ENCODE measurements at places on chromosomes 7 and 10.
A peak's percentile ranks its signal among the peaks of the same experiment; 100 is the strongest.

DNA sequence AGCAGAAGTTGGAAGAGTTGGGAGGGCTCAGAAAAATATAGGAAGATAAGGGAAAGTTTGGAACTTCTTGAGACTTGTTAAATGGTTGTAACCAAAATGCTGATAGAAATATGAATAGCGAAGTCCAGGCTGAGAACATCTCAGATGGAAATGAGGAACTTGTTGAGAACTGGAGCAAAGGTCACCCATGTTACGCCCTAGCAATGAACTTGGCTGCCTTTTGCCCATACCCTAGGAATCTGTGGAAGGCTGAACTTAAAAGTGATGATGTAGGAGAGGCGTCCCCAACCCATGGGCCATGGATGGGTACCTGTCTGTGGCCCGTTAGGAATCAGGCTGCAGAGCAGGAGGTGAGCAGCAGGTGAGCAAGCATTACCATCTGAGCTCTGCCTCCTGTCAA, 347.8 kb downstream of the ARL4A start:
- no peak for DNase-seq

DNA sequence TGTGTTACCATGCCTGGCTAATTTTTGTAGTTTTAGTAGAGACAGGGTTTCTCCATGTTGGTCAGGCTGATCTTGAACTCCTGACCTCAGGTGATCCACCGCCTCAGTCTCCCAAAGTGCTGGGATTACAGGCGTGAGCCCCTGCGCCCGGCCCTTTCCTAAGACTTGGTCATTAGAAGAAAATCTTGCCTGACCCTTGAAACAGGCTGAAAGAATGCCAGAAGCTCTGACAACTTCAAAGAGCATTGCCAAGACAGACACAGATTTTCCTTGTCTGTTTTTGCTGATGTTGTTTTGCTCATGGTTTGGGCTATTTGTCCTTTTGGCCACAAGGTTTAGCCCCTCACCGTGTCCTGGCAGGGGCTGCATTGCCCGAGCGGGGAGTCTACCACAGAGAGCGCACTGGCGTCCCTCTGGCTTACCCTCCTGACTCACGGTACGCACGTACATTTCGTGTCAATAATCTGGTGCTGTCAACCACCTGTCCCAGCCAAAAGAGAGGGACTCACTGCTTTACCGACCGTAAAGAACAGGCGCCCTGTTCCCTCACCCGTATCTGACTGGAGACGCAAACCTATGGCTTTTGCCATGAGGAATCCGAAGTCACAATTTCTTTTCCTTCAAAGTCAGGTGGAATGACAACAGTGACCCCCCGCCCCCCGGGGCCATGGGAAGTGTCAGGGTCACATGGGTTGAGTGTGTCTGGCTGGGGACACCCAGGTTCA, 10.1 kb upstream of the INPP5A start:
- no peak for DNase-seq

DNA sequence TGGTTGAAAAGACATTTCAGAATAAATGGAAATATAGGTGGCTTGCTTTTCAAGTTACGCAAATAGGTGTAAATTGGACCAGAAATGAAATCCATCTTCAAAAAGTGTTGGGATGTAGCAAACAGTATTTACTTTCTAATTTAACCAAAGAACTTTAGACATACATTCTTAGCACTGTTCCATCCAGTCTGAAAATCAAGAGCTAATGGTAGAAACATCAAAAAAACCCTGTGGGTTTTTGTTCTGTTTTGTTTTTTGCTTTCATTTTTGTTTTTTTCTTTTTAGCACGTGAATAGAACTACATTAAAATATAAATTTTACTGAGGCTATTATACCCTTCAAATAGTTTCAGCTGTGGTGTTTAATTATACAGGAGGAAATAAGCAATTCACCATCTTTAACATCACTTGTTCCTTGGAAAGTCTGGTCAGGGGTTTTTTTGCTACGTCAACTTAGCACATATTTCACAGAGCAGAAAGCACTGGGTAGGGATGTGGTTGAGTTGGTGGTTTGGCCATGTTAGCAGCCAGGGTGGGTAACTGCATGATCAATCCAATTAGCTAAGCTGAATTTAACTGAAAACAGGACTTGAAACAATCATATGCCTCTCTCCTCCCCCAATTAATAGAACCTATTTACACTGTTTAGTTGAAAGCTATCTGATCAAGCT, 275.4 kb upstream of the PFKP start:
- no peak for DNase-seq

DNA sequence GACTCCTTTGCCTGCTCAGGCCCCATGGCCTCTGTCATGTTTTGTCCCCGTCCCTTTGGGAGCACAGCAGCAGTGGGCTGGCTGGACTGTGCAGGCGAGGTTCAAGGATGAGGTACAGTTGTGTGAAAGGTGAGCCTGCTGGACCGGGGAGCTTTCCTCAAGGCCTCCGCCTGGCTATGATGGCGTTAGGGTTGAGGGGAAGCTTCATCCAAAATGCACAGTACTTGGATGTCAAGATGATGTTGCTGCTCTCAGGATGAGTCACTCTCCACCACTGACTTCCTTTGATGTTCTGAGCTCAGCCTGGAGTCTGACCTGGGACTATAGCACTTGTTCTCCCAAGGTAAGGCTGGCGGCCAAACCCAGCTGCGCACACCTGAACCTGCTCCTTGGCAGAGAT, 152.7 kb upstream of the SHH start:
- DNase-seq, result peak; percentile 55

GRCh38 chr10:126921974-126922525, 16.8 kb downstream of the DOCK1 start:
- DNase-seq, result no peak

GRCh38 chr7:127346575-127347256, 45.8 kb downstream of the ZNF800 start:
- no peak for DNase-seq

GRCh38 chr7:71601851-71602250, 469.9 kb downstream of the GALNT17 start:
- peak; percentile 67 for DNase-seq

- no peak for DNase-seq
Measured at GRCh38 chr7:90669492-90669891, 73.4 kb downstream of the CDK14 start.

- no peak for DNase-seq
Measured at GRCh38 chr10:111076682-111077478, at the start of gene ADRA2A. ADRA2A (plus strand) TSS chr10:111077029; CDS start chr10:111077997, 968 bp downstream.

DNA sequence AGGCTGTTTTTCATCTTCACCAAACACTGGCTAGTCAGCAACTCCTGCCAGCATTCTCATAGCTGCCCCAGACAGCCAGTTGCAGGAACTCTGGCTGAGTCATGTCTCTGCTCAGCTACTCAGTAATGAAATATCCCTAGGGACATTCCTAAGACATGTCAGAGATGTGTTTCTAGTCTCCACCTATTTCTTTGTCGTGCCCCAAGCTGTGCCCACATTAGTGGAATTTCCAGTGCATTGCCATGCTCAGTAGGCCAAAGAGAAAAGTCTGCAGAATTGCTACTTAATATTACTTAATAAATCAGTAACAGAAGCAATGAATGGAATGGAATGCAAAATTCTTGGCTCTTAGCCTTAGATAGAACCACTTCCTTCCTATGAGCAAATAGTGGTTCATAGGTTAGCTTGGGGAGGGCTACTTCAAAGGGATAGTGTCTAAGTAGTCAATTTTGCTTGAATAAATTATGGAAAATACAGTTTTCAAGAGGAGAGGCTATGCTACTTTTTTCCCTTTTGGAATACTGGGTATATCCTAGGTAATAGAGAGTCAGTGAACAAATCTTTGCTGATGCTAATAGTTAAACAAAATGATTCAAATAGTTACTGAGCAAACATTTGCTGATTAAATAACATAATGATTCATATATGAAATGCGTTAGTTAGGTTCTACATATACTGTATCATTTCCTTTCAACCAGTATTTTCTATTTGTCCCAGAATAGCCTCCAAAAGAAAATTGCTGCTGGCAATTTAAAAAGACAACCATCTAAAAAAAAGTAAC, 23.6 kb upstream of the SEMA3C start:
- DNase-seq, result no peak

GRCh38 chr7:47551668-47552440, 30.1 kb downstream of the TNS3 start:
- DNase-seq, result no peak

- DNase-seq, result no peak
Measured at GRCh38 chr10:4176500-4177281, 391.7 kb upstream of the KLF6 start.

DNA sequence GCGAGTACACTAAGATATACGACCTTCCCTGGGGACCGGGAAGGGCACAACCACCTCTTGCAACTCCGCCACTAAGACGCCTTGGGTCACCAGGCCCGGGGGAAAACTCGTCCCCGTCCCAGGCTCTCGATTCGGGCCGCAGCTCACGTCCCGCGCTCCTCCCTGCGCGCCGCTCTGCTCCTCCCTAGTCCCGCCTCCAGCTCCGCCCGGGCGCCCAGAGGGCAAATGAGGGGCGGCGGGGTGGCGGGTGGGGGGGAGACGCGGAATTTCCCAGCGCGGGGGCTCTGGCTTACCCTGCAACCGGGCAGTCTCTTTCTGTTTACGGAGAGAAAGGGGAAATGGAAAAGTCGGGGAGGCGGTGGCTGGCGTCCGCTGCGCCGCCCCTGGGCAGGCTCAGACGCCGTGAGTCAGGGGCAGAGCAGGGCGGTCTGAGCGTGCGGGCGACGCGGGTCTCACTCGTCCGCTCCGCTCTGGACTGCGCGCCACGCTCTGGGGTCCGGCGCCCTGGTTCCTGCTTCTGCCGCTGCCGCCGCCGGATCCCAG, at the start of gene MAP3K8:
Gene MAP3K8 (plus strand): TSS at position 455 of the 543 bp plus-strand sequence. CDS start 4,755 bp downstream, outside the sequence.
- DNase-seq, result peak; percentile 90

GRCh38 chr10:116451711-116452337, 24.2 kb downstream of the PNLIPRP3 start:
- DNase-seq, result no peak

DNA sequence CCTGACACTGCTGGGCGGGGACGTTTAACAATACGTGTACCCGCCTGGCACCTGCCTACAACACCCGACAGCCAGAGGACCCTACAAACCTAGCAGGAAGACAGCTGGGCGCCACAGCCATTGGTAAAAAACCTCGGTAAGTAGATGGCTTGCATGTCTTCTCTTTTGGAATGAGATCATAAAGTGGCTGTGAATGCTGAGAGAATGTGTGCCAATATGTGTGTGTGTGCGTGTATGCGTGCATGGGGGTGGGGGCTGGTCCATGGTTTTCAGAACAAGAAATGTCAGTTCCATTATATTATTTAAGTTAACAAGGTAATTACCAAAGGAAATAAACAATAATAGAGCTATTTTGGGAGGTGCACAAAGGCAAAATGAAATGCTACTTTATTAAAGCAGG, 39.2 kb downstream of the PAPOLB start:
- no peak for DNase-seq

DNA sequence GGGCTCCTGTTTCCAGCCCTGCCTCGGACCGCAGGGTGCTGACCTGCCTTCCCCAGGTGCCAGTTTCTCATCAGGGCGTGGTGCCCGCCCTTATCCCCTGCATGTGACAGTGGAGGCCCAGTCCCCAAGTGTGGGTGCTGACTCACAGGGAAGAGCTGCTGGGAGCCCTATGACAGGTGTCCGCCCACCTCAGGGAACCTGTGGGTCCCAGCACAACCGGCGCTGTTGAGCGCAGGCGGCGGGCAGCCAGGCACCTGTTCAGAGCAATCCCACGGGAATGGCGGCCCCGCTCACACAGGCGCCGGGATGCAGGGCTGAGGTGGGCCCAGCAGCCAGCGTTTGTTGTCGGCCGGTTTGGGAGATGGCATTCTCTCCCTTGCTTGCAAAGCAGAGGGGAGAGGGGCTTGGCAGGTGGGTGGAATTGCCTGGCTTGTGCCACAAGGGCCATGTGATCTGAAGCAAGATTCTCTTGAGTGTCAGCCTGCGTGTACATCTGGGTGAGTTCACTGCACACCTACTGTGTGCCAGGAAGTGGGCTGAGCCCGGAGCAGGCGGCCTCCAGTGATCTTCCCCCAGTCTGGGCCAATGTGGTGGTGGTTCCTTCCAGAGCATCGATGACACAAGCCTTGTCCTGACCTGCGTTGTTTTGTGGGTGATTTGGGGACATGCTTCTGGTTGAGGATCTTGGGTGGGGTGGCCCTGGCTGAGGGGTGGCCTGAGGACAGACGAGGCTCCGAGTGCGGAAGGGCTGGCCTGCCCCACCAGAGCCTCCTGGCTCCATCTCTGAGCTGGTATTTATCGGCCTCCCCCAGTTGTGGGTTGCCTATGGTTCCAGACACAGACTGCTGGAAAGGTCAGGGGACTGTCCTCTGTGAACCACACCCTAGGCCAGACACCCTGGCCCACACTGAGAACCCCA, 2.4 kb downstream of the PWWP2B start:
- DNase-seq, result no peak

DNA sequence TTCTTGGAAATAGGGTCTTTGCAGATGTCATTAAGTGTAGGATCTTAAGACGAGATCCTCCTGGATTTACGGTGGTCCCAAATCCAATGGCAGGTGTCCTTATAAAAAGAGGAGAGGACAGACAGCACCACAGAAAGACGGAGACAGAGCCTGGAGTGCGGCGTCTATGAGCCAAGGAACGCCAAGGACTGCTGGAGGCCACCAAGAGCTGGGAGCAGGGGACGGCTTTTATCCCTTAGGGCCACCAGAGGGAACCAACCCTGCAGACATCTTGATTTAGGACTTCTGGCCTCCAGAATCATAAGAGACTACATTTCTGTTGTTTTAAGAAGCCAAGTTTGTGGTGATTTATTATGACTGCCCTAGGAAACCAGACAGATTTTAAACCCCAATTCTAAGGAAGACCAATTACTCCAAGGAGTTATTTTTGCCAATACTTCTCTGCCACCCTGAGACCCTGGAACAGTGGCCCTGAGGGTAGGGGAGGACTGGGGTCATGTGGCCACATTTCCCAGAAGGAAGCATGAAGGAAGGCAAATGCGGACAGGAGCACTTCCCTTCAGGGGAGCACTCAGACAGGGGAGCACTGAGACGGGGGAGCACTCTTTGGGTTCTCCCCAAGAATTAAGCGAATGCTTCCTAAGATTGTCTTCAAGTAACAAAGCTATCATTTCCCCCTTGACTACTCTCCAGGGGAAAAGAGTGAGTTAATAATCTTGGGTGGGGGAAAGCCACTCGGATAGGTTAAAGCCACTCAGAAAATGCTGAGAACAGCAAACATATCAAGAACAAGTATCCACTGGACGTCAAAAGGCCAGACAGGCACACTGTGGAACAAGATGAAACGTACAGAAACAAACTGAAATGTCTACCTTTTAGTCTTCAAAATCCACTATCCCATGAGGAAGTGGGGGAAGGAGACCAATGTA, 67.5 kb downstream of the CHST15 start:
- DNase-seq, result no peak

DNA sequence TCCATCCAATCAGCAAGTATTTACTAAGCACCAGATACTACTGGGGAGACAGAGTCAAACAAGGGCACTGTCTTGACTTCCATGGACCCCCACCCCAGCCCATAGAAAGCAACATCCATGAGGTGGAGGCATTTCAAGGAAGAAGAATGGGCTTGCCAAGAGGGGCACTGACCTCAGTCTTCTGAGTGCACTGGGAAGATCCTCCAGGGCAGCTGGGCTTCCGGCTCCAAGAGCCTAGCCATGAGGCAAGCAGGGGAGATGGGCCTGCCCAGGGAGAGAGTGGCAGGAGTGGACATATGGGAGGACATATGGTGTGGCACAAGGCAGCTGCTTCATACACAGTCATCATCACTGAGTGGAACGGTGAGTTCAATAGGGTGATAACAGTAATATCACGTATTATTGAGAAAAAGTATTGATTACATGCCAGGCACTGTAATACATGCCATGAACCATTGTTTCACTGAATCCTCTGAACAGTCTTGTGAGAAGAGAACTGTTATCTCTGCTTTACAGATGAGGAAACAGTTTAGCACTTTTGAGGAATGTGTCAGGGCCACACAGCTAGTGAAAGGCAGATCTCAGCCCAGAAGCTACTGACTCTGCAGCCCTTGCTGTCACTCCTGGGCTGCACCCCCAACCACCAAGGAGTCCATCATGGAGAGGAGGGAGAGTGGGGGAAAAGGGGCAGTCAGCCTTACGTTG, 331.7 kb upstream of the ZMIZ1 start:
- DNase-seq, result no peak

All from left forelimb (tissue), 1 donor.